Bone marrow (tissue), 2 donors: ENCODE measurements at places on chromosomes 5 and 9.

DNA sequence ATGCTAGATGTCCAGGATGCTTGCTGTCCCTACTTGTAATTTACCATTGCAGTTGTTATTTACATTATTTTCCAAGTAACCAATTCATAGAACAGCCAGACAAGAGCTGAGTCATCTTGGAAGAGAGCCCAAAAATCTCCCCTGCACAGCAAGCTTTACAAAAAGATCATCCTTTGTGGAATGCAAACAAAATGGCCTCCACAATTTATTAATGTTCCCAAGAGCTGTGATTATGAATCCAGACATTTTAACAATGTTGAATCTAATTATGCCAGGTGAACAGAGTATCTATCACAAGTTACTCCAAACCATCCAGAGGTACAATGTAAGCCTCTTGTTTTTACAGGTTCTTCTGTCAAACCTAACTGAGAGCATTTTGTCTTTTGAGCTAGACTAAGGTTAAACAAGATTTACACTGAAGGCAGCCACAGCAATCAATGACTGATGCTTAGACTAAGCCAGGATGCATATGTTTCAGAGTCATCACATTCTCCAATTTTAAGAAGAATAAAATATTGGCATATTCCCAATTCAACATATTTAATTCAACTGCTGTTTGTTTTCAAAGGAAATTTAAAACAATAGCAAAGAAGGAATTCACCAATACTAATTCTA is 95.3 kb upstream of the SLC12A2 start:
- no peak for DNase-seq

DNA sequence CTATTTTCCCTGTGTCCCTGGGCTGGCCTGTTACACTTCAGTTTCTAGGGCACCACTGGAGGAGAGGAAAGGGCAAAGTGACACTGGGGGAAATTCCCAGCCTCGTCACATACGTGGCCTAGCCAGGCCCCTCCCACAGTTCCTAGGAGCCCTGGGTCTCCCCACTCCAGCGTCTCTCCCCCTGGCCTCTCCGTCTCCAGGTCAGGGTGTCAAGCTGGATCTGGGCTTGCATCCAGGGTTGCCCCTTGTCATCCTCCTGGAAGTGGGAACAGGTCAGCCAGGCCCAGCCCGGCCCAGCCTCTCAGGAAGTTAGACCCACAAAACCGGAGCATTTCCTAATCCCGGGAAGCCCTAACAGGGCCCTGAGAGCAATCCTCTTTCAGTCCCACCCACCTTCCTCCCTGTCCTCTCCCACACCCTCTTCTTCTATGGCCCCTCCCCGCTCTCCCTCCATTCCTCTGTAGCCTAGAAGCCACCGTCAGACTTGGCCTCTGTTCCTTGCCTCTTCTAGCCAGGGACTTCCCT is 4.7 kb upstream of the TNIP1 start:
- peak; percentile 46 for DNase-seq

GRCh38 chr5:44801992-44802391 is 6.8 kb upstream of the MRPS30 start:
- DNase-seq = no peak

DNA sequence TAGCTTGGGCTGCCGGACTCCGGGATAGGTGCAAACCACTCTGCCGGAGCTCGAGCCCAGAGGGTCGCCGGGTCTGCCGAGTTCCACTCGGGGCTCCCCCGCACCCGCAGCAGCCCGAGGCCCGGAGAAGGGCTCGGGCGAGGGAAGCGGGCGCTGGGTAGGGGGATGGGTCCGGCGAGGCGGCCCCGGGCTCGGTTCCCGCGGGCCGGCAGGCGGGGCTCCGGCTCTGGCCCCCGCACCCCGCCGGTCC is 507 bp downstream of the RICTOR start:
- DNase-seq = no peak

DNA sequence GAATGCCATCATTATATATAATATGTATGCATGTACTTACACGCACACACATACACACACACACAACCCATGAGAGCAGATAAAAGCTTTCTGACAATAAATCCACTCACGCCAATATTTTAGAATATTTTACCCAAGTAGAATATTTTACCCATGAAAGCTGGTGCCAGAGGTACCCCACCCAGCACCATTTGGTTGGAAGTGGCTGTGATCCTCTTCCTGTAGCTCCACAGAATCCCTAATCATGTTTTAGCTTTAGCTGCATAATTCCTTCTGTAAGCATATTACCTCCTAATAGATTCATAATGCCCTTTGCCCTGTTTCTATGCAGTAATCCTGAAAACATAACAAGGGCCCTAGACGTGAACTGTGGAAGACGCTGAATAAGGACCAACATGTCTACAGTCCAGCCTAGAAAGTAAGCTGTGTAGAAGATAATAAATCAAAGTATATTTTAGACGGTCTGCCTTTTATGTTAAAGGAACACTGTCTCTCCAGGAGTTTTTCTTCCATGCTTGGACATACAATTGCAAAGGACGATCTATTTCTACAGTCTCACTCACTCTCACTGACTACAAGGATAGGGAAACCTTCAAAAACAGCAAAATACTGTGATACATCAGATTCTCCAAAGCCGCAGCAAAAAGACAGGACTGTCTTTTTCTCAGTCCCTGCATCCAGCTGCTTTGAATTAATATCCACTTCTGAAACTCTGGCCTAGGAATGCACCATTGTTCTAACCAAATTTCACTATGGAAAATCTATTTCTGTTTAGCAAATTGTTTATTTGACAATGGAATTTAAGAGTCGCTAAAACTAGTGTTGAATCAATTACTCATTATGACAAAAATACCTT is 98.2 kb downstream of the USP20 start:
- no peak for DNase-seq

DNA sequence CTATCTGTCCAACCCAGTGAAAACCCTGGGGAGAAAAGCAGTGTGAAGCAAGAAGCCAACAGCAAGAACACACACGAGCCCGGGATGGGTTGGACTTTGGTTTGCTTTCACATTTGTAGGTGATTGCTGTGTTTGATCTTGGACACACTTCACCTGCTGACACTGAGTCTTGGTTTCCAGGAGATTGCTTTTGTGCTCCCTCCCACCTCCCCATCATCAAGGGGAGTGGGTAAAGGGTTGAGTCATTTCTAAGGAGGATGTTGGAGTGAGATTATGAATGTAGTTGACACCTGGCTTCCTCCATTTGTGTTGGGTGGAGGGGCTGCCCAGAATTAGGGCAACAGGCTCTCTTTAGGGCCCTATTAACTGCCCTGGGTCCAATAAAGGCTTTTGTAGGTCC is 37.5 kb downstream of the ANKDD1B start:
- no peak for DNase-seq

GRCh38 chr5:101677961-101678360 is 618.1 kb downstream of the SLCO4C1 start:
- DNase-seq = no peak

DNA sequence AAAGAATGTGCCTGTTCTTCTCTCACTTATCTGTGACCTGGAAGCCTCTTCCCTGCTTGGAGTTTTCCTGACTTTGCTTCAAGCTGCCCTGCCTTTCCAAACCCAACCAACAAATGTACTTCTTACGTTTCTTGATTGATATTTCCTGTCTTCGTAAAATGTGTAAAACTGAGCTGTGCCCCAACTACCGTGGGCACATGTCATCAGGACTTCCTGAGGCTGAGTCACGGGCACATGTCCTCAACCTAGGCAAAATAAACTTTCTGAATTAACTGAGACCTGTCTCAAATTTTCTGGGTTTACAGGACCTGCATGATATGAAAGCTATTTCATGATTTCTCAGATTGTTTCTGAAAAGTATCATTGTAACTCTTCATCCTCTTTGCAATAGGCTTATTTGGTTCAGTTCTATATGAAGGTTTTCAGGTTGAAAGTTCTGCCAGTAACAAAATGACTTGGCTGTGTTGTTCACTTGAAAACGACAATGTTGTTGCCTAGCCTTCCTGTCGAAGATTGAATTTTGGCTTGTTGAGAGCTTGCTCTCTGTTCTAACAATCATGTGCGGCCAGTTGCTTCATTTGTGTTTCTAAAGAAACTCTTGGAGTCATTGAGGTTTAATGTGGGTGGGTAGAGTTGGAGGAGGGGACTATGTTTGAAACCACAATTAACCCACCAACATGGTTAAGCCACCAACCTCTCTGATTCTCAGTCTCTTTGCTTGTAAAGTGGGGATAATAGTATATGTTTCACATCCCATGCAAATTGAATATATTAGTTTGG is 145.6 kb downstream of the FBXL7 start:
- no peak for DNase-seq

DNA sequence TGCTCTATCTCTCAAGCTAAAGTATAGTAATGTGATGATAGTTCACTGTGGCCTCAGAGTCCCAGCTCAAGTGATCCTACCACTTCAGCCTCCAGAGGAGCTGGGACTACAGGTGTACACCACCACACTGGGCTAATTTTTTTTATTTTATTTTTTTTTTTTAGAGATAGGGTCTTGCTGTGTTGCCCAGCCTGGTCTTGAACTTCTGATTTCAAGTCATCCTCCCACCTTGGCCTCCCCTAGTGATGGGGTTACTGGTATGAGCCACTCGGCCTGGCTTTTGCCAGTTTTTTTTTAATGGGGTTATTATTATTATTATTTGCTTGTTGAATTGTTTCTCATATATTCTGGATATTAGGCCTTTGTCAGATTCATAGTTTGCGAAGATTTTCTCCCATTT is 13.2 kb downstream of the FAF2 start:
- DNase-seq = no peak

- DNase-seq = no peak
Observed at GRCh38 chr5:24681106-24681505, 36.3 kb upstream of the CDH10 start.
